ENCODE measurements at places on chromosomes 3 and 15. TPM values are rescaled to one million over a fixed set of nuclear protein-coding genes. Genes with fewer than 3 reads are reported as not detected.

Gene FAM131A
- 14.8 TPM for total RNA-seq

Gene CCDC13
- total RNA-seq, result 12.8 TPM

Gene FGF7
- 8.7 TPM for total RNA-seq

Gene FXR1
- 133 TPM for total RNA-seq

Gene SPTBN5
- total RNA-seq, result 7.2 TPM

Gene TGFBR2
- 244 TPM for total RNA-seq

All from upper lobe of left lung (tissue), 6 donors.